ENCODE measurements at places on chromosomes 3 and 15. TPM values are rescaled to one million over a fixed set of nuclear protein-coding genes. Genes with fewer than 3 reads are reported as not detected.

ATP10A gene
- 6.5 TPM for total RNA-seq

TEX55 gene
- total RNA-seq: not detected

GALNT15 gene
- total RNA-seq: 5.5 TPM

SH3GL3 gene
- total RNA-seq: 7.1 TPM

UPK1B gene
- 9.4 TPM for total RNA-seq

ITIH4 gene
- 10.1 TPM for total RNA-seq

MORC1 gene
- not detected for total RNA-seq

CPLX3 gene
- not detected for total RNA-seq
